ENCODE measurements at places on chromosomes 3 and 15. TPM values are rescaled to one million over a fixed set of nuclear protein-coding genes. Genes with fewer than 3 reads are reported as not detected.

The PPARG gene
- total RNA-seq = 18.3 TPM

The KLHL6 gene
- total RNA-seq = not detected

The RPS27L gene
- total RNA-seq = 120 TPM

The TUBGCP5 gene
- 7.9 TPM for total RNA-seq

The GOLGA8S gene
- total RNA-seq = not detected

The CLDN16 gene
- total RNA-seq = 0.16 TPM

All from mesangial cell (primary cell).